ENCODE measurements at places on chromosomes 6 and 20.

DNA sequence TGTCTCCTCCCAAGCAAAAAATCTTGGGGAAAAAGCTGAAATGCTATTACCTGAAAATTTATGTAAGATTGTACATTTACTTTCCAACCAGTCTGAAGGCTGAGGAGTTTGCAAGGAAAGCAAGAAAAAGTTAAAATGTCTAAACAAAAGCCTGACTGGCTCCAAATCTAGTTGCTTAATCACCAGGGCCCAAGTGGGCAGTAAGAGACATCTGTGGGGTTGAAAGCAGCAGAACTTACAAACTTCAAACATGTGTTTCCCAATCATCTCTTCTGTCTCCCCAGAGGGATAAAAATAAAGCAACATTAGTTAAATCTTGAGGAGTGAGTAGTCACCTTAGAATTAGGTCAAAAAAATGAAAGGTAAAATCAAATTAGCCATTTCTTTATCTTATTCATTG, 98.6 kb downstream of the OGFRL1 start:
- no peak for DNase-seq

DNA sequence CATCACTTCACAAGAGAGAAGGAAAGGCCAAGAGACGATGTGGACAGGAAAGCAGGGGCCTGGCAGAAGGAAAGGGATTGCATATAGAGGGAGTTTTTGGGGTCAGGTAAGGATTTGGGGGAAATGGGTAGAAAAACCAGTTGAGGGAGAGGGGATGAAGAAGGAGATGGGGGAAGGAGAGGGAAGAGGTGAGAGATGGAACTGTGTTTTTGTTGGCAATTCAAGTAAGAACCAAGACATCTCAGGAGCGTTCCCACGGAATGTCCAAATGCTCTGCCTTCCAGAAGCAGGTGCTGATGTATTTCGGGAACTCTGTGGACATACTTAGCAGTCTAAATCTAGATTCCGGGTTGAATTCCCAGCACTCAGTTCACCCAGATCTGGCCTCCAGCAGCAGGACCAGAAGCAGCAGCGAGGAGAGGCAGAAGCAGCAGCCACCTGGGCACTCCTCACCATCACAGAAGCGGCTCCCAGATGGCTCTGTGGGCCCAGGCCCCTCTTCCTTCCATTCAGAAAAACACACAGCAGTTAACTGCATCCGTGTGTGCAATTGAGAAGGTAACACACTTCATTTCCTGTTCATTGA, 88.8 kb downstream of the DZANK1 start:
- no peak for DNase-seq

DNA sequence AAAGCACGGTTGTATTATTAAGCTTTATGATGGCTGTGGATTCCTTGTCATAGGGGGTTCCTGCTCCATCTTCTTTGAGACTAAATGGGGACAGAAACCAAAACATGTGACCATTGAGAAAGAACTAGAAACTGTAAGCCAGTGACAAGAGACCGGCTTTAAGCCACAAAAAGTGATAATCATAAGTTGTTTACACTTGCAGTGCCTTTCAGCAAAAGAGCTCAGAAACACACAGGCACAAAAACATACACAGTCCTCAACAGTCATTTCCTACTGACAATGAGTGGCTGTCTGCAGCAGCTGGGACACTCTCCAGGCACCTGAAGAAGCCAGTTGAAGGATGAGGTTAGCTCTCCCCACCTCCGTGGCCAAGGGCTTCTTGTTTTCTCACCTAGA, 20.0 kb upstream of the UBE2J1 start:
- DNase-seq = no peak

GRCh38 chr20:8438748-8439147, 306.7 kb downstream of the PLCB1 start:
- DNase-seq = no peak

DNA sequence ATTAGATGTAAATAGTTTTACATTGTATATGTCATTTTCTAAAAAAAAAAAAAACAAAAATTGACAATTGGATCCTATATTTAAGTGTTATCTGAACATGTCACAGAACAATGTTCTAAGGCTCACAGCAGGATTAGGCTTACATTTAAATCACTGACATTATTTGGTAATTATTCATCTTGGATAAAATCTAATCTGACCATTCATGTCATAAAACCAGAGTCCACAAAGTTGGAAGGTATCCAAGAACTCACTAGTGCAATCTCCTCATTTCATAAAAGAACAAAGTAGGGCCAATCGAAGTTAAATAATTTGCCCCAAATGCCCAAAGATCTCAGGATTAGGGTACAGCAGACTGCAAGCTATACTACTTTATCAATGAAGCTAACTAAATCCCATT, 73.0 kb downstream of the PDSS2 start:
- DNase-seq = no peak

- DNase-seq = no peak
Measured at GRCh38 chr6:4580361-4580760, 195.8 kb upstream of the CDYL start.

GRCh38 chr6:69584913-69585729, 211.7 kb downstream of the LMBRD1 start:
- no peak for DNase-seq

- no peak for DNase-seq
Measured at GRCh38 chr6:134675110-134676054, 274.5 kb downstream of the ALDH8A1 start.

DNA sequence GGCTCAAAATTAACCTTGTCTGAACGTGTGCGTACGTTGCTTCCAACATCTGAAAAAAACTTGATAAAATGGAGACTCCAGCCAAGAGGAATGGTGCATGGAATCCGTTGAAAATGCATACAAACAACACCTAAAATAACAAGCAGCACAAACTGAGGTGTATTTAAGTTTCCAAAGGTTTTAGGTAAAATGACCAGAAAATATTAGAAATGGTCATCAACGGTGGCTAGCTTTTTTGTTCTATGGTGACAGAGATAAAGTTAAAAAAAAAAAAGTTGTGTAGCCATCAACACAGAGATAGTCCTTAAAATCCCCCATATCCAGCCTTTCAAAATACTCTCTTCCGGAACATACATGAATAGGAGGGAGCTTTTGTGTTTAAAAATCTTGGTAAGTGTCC, 651 bp upstream of the TFAP2B start:
- no peak for DNase-seq

DNA sequence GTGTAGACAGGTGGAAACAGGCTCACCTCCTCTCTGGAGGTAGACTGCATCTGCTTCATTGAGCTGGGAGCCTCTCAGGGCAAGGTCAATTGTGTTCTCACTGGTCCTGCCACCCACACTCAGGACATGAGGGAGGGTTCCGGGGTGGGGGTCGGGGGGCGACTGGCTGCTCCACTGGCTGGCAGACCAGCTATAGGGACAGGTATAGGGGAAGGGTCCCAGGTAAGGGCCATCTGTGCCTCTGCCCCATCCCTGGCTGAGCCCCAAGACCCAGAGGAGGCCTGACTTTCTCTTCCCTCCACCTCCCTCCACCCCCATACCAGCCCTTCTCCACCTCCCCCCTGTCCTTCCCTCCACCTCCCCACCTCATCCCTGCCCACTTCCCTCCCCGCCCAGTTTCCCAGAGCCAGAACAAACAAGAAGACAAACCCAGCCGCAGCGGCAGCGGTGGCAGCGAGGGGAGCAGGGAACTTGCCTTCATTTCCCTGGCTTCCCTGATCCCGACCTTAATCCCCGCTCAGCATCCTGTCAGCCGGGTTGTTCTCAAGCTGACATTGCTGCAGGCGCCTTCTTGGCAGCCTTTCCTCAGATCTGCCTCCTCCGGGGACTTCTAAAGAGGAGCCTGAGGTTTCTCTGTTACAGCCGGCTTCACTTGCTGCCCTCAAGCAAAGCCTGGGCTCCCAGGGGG, 18.3 kb upstream of the FOXP4 start:
- DNase-seq = no peak

DNA sequence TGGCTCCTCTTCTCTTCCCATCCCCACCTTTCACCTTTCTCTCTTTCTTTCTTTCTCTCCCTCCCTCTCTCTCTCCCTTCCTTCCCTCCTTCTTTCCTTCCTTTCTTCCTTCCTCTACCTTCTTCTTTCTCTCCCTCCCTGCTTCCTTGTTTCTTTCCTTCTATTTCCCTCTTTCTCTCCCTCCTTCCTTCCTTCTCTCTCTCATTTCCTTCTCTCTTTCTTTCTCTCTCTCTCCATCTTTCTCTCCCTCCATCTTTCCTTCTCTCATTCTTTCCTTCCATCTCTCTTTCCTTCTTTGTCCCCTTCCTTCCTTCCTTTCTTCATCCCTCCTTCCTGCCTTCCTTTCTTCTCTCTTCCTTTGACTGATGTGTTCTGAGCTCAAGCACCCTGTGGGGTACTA, 1467.0 kb upstream of the DEFB115 start:
- DNase-seq = no peak

DNA sequence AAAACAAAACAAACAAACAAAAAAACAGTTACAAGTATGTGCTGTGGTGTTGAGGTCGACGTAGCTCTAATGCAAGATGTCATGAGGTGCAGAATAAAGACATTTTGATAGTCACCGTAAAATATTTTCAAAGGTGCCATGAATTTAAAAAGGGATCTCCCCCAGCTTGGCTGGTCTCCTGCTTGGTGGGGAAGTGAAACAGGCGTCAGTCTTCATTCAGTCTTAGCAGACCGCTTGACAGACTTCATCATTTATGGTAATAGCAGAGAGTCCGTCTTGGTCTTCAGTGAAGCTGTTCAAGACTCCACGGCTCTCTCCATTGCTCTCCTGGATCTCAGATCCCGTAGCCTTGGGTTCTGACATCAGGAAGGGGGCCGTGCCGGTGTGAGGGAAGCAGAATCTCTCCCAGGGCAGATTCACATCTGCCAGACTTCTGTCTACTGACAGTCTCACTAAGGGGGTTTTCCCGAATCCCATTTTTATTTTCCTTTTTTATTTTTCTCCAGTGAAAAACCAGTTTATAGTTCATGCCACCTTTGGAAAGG, 1.6 kb downstream of the SLC24A3 start:
- no peak for DNase-seq

DNA sequence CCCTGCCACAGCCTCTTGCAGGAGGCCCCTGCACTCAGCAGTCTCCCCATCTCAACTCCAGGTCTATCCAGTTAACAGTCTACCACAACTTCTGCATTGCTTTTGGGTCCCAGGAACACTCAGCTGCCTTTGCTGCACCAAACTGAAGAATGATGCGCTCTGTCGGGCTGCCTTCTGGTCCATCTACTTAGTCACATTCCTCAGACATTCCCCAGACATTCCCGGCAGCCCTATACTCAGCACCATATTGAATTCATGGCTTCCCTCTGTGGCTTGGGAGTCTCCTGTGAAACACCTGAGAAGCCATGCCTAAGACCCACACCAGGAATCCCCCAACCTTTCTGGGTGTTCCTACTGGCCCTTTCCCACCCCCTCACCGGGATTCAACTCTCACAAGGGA, 99.6 kb upstream of the COL21A1 start:
- no peak for DNase-seq

DNA sequence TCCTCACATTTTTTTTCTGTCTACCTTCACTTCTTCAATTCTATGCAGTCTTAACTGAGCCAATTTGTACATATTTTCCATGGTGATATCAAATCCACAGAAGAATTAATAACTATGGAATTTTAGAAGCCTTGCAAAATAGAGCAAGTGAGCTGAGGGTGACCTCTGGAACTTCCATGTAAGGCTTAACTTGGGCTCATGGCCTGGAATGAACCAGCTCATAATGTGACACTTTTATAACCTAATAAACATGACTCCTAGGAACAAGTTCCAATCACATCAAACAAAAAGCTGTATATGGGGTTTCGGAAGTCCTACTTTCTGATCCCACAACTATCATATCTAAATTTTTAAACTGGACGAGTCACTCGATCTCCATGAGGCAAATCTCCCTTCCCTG, 232.4 kb downstream of the FOXA2 start:
- DNase-seq = no peak

GRCh38 chr6:120938164-120938875, 396.0 kb downstream of the TBC1D32 start:
- no peak for DNase-seq

DNA sequence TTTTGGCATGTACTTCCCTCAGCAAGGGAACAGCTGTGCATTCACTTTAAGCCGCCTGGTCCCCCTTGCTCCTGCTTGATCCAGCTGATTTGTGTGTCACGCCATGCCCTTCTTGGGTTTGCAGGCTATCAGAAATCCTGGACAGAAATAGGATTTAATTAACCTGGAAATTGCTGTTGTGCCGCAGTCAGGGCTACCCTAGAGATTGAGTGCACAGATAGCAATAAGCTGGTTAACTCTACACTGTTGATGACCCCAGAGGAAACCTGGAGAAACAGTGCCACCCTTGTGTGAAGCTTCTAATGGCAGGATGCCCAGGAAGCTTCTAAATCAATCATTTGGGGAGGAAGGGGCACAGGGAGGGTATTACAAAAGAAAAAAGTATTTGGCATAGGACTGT, 199.0 kb downstream of the JARID2 start:
- no peak for DNase-seq

DNA sequence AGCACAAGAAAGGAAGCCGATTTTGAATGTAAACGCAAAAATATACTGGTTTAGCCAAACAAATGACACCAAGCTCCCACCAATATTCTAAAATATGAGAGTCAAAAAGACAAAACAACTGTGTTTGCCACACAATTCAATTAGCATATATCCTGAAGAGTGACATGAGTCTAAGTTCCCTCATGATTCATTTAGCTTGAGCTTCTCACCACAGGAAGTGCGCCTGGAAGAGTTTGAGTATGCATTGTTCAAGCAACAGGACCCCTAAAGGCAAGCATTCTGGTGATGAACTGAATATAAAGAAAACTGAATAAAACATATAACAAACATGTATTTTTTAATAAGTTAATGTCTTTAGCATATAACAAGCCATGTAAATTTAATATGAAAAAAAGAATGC, 115.2 kb upstream of the RUNX2 start:
- DNase-seq = no peak

DNA sequence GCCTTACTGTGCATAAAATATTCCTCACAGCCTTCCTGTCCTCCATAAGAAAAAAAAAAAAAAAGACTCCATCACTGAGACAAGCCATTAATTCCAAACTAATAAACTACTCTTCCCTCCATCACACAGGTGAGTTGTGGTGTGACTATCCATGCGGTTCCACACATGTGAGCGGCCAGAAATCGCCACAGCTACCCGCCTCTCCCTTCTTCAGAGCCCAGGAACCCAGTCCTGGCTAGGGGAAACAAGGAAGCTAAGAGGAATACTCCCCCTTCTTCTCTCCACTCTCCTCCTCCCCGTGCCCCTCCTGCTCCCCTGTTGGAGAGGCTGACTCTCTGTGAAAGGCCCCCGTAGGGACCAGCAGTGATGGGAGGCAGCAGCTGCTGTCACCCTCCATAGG, 128.6 kb upstream of the ARID1B start:
- no peak for DNase-seq
